ENCODE measurements at places on chromosomes 2 and 18.

DNA sequence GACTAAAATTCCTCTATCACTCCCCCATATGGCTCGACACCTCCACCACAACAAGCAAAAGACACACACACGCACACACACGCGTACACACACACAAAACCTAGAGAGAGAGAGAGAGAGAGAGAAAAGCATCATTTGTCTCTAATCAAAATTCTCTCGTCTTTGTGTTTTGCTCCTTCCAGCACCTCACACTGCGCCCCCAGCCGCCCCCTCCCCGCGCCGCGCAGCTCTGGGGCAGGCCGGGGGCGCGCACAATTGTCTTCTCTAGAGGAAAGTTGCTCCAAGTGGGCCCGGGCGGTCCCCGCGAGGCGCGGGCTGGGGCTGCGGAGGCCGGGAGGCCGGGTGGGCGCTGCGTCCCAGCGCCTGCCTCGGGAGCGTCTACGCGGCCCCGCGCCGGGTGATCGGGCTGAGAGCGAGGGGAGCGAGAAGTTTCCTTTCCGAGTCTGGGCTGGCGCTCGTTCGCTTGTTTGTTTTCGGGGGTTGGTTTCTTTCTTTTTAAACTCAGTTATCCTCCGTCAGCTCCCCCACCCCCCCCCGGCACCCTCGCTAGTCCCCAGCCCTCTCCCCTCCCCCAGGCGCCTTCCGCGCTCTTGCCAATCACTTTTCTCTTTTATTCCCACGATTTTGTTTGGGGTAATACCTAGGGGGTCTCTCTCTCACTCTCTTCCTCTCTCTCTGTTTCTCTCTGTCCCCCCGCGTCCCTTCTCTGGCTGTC lies 4.1 kb downstream of the ZEB2 start:
- no peak for DNase-seq

GRCh38 chr2:181326661-181327060 lies 130.5 kb upstream of the ITGA4 start:
- no peak for DNase-seq

- DNase-seq: peak; percentile 10
These were observed 206.2 kb downstream of the NCKAP5 start for GRCh38 chr2:133362061-133362476.

GRCh38 chr2:45605116-45605515 lies 6.0 kb downstream of the SRBD1 start:
- DNase-seq: no peak

GRCh38 chr18:40148960-40149359 lies 1806.1 kb upstream of the PIK3C3 start:
- DNase-seq: no peak

DNA sequence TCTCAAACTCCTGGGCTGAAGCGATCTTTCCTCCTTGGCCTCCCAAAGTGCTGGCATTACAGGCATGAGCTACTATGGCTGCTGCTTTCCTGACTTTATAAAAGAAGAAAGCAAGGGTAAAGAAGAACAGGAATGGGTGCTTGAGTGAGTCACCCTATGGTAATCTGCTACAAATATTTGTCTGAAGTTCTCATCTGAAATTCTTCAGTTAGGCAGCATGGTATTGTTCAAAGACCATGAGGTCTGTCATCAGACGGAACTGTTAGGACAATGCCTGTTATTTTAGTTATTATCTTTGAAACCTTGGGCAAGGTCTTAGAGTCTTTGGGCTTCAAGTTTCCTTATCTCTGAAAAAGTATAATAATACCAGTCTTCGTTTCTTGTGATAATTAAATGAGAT lies 695.8 kb downstream of the RNF144A start:
- DNase-seq: peak; percentile 75

GRCh38 chr2:73611193-73611592 lies 31.0 kb downstream of the NAT8 start:
- DNase-seq: no peak

DNA sequence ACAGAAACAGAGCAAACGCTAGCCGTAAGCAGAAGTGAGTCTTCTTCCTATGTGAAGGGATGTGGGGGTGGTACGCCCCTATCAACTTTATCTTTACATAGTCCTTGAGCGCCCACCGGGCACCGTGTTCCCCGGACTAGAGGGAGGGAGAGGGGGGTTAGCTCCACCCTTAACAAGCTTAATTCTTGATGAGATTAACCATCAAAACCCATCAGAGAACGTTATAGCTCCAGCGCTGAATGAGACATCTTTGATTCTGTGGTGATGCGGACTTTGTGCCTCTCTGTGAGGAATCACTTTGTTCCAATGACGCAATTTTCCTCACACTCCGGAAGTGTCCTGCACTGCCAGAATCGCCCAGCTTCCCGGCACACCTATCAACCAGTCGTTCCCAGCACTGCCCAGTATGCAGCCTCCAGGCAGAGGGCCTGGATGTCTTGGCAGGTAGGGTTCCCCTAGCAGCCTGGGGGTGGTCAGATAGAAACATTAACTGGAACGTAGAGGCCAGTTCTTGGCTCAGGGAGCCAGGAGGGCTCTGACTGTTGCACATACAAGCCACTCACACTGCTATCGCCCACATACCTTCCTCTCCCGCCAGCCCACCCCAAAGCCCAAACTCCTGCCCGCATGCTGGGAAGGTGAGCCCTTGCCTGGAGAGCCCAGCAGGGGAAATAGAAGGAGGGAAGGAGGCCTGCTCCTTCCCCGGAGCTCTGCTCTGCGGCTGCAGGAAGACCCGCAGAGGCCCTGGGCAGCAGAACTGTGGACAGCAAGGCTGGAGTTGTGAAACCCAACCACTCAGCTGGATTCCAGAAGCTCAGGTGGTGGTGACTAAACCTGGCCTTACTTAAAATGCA lies 1.9 kb upstream of the ODC1 start:
- no peak for DNase-seq

- no peak for DNase-seq
These were observed 65.0 kb upstream of the RPL31 start for GRCh38 chr2:100936972-100937542.

DNA sequence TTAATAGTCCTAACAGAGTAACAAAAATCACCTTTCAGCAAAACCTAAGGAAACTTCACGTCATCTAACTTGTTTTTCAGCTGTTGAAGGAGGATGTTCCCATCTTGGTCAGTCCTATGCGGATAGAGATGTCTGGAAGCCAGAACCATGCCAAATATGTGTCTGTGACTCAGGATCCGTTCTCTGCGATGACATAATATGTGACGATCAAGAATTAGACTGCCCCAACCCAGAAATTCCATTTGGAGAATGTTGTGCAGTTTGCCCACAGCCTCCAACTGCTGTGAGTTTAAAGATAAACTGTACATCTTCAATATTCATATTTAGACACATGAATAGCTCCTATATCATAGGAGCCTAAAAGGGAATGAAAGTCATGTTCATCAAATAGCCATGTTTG lies 10.5 kb downstream of the COL3A1 start:
- peak; percentile 90 for DNase-seq

- DNase-seq: no peak
These were observed 282.9 kb upstream of the KCNH7 start for GRCh38 chr2:163121483-163121882.

DNA sequence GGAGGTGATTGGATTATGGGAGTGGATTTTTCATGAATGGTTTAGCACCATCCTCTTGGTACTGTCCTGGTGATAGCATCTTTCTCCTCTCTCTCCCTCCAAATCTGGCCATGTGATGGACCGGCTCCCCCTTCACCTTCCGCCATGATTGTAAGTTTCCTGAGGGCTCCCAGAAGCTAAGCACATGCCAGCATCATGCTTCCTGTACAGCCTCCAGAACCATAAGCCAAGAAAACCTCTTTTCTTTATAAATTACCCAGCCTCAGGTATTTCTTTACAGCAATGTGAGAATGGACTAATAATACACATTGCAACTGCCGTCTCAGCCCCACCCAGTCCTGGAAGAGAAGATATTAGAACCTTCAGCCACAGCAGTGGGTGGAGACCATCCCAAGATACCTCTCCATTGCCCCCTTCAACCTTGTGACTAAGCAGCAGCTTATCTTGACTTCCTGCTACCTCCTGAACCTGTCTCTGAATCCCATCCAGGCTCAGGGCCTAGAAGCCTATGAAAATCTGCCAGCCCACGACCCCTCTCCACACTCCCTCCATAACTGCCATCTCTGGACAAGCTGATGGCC lies 81.8 kb upstream of the AGAP1 start:
- DNase-seq: no peak

GRCh38 chr2:68225119-68225632 lies 27.2 kb downstream of the PPP3R1 start:
- DNase-seq: no peak

DNA sequence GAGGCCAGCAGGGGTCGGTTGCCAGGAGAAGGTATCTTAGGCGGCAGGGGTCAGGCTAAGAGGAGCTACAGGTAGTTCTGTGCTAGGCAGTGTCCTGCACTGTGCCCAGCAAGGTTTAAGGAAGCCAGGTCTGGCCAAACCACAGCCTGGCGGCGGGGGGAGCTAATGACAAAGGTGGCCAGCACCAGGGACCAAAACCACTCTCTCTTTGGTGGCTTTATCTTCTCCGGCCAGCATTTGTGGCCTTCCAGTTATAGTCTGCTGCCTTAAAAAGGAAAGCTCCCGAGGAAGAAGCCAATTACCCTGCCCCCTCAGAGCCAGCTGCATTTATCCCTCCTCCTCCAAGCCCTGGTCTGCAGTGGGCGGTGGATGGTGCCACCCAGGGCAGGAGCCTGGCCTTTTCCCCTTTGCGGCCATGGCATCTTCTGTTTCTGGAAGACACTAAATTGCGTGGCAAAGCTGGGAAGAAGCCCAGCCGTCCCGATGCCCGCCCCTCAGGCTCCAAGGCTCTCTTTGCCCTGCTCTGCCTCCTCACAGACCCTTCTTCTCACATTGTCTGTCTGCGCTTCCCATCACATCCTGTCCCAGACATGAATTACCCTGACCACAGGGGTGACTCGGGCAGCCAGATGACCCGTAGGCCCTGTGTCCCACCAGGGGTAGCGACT lies 94.6 kb downstream of the EN1 start:
- no peak for DNase-seq

DNA sequence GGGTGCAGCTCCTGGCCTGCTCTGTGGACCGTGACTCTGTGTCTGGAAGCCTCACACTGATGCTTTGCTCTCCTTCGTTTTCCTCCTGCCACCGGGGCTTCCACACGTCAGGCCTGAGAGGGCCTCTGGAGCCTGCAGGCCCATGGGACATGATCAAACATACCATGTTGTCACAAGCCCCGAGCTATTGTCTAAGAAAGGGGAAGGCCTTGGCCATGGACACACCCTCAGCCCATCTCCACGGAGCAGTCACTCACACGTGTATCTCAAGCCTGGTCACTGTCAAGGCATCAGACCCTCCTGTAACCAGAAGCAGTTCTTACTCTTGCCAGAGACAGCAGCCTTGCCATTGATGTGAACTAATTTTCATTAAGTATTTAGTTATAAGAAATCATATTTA lies 814.1 kb upstream of the SALL3 start:
- no peak for DNase-seq

- DNase-seq: no peak
These were observed 50.8 kb downstream of the KCTD18 start for GRCh38 chr2:200459101-200459500.

GRCh38 chr18:73487966-73488365 lies 620.2 kb upstream of the NETO1 start:
- peak; percentile 4 for DNase-seq

DNA sequence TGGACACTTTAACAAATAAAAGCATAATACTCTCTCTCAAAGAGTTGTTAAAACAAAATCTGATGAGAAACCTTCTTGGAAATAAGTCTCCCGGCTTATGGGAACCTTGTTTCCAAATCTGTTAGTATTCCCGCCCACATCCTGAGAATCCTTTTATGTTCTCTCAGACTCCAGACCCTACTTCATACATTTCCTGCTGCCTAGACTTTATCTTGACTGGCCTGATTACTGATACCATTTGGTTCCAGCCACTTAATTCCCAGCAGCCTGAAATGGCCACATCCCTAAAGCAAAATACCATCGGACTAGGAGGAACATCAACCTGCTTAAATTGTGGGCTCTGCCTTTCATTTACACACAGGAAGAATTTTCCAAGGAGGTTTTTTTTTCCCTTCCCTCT lies 79.1 kb upstream of the CYP1B1 start:
- DNase-seq: no peak

GRCh38 chr2:31523871-31524492 lies 56.8 kb downstream of the SRD5A2 start:
- DNase-seq: peak; percentile 58

GRCh38 chr2:23544589-23545295 lies 159.8 kb downstream of the KLHL29 start:
- no peak for DNase-seq

GRCh38 chr18:24502667-24503523 lies 42.5 kb downstream of the HRH4 start:
- no peak for DNase-seq

DNA sequence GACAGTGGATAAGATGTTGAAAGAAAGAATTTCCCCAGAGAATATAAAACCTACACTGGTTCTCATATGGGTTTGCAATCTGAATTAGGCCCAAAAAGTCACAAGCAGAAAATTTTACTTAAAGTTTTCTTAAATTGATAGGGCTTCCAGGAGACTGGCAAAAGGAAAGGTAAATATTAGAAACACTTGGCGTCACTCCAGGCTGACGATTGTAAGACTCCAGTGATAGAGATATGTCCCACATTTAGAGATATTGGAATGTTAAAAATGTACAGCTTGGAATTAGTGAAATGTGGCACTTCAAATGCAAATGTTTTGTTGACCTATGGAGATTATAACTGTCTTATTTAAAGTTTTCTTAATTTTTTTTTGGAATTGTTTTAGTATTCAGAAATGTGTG lies 14.0 kb downstream of the YIPF4 start:
- no peak for DNase-seq

GRCh38 chr18:47602273-47602897 lies 328.1 kb downstream of the SMAD2 start:
- no peak for DNase-seq

- DNase-seq: no peak
These were observed 179.4 kb downstream of the DOK6 start for GRCh38 chr18:69580107-69580506.

DNA sequence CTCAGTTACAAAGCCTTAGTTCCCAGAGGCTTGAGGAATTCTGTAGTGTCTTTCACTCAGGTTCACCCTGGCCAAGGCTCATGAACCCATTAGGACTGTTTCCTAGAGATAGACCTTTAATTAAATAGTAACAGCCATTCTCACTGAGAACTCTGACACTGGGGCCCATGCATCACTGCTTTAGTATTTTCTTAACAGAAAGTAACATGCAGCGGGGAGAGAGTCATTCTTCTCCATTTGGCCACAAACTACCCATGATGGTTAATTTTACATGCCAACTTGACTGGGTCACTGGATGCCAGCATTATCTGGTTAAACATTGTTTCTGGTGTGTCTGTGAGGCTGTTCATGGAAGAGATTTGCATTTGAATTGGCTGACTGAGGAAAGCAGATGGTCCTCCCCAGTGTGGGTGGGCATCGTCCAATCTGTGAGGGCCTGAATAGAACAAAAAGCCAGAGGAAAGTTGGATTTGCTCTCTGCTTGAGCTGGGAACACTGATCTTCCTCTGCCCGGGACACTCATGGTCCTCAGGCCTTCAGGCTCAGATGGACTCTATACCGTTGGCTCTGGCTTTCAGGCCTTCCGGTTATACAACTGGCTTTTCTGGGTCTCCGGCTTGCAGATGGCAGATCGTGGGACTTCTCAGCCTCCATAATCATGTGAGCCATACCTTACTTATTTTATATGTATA lies 5.6 kb upstream of the CPLX4 start:
- peak; percentile 49 for DNase-seq

GRCh38 chr2:236744716-236745115 lies 175.1 kb downstream of the ACKR3 start:
- DNase-seq: no peak

Data from HFFc6 (cell line).